Islet precursor cell (in vitro differentiated cells): ENCODE measurements at places on chromosomes 12 and 14.
A peak's percentile ranks its signal among the peaks of the same experiment; 100 is the strongest.

DNA sequence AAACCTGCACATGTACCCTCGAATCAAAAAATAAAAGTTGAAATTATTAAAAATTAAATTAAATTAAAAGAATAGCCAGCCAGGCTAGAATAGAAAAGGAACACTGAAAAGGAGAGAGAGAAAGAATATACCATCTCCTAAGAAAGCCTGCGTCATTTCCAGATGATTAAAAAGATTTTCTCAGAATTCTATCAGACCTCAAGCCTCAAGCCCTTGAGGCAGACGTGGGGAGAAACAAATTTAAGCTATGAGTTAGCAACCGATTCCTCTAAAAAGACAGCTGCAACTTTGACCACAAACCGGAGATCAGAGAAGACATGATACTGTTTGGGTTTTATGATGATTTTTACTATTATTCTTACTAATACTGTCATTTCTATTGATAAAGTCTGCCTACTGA is 138.3 kb downstream of the KSR2 start:
- no peak for DNase-seq

DNA sequence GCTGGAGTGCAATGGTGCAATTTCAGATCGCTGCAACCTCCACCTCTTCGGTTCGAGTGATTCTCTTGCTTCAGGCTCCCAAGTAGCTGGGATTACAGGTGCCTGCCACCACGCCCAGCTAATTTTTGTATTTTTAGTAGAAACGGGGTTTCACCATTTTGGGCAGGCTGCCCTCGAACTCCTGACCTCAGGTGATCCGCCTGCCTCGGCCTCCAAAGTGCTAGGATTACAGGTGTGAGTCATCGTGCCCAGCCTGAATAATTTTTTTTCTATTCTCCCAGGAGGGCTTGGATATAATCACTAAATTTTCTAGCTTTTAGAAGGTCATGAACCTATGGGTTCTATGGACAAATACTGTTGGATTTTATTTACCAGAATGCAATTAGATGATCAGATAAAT is 44.7 kb upstream of the GNPNAT1 start:
- DNase-seq, result no peak

GRCh38 chr14:24426912-24427536 is 2.4 kb downstream of the CBLN3 start:
- DNase-seq, result peak; percentile 68

GRCh38 chr14:74661726-74662450 is 49.9 kb upstream of the LTBP2 start:
- DNase-seq, result no peak

DNA sequence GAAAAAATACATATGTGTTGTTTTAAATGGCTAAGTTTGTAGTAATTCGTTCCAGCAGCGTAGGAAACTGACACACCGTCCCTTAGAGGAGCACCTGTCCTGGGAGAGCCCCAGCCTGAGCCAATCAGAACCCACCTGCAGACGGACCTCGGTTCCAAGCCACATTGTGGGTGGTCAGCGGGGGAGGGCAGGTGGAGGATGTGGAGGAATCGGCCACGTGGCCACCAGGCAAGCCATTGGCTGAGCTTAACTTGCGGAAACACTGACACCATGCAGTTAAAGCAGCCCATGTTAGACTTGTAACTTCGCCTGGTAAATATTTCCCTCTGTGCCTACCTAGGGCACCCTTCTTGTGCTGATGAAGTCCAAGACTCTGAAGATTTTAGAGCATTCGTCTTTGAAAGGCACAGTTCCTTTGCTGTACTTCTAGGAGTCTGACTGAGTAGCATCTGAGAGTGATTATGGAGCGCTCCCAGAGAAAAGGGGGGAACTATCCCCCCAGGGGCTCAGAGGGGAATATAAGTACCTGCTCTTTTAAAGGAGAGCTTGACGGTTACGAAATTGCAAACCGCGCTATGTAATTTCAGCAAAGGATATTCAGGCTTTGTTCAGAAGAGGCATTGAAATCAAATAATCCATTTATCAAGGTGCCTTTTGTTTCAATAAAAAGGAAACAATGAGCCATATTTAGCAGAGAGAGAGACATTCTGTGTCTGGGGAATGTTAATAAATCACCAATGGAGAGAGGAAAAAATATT is 135.7 kb downstream of the TMEM132C start:
- no peak for DNase-seq

DNA sequence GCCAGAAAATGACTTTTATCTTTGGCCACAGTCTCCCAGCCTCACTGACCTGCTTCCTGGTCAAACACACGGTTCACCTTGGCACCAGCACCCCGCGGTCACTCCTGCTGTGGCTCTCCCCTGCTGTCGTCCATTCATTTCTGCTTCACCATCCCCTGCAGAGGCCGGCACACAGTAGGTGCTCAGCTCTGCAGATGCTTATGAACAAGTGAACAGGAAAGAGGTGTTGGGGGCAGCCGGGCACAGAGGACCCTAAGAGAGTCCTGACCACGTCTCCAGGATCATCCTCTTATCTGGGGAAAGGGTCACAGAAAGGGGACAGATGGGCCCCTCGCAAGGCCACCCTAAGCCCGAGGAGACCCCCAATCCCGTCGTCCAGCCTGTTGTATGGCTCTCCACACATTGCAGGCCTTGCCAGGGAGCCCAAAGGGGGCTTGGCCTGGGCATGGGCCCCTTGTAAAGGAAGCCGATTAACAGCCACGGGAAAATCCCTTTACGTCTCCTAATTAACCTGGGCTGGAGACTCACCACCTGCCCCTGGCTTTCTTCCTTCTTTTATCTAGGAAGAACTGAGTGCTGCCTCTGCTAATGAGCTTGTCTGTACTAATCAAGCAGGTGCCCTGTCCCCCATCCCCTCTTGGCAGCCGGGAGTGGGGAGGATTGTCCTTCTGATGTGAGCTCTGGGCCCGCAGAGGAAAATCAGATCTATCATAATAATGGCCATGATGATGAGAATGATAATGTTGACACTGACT is 119.2 kb downstream of the AACS start:
- DNase-seq, result no peak

DNA sequence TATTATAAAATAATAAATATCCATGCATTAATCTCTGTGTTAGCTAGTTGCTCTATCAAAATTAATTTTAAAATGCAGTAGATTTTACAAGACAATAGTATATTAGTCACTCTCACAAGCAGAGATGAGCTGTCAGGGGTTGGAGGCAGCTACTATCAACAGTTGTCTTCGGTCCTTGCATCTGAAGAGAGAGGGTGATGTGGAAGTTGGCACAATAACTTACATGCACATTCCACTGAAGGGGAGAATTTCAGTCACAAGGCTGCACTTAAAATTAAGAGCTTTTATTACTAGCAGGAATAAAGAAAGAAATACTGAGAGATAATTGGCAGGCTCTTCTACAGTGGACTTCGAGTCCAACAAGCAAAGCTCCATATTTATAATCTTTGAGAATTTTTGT is 166.9 kb upstream of the DCN start:
- no peak for DNase-seq
